ENCODE measurements at places on chromosomes 5 and 9.

GRCh38 chr5:133931546-133931945 is 36.9 kb downstream of the C5orf15 start:
- DNase-seq = no peak

DNA sequence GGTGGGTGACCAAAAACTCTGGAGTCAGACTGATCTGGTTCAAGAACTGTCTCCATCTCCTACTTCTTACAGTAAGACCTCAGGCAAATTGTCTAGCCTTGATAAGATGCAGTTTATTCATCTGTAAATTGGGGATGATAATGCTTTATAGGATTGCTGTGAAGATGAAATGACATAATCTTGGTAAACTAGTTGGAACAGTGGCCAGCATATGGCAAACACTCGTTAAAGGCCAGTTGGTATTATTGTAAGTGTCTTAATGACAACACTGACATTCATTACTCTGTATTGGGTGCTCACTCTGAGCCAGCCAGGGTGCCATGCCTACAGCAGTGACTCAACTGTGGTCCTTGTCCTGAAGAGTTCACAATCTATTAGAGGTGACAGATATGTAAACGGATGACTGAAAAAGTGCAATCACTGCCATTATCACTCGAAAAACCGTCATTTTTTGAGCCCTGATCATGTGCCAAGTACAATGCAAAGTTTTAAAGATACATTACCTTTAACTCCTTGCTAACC is 84.9 kb upstream of the HSPA9 start:
- DNase-seq = no peak

- DNase-seq = no peak
These were observed 138.7 kb upstream of the ARRDC3 start for GRCh38 chr5:91521785-91522184.

DNA sequence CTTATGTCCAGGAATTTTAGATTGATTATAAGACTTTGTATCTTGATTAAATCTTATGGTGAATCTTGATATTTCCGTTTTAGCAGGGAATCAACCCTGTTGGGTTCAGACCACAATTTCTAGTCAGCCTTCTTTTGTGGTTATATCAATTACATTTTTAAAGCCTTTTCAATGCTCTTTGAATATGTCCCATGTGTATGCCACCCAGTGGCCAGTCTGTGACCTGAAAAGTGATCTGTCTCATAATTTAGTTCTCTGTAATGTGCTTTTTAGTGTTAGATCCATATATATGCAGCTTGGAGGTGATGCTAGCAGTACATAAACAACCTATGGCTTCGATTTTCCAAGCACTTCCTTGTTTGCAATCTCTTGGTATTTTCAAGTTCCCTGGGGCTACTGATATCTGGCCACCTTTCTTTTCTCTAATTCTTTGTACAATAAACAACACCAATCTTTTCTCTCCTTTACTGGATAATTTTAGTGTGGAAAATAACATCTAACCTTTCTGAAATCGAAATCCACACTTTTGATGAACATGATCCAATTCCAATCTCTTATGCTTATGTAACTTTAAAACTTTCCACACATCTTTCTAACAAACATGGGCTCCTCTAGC is 28.8 kb downstream of the PDE8B start:
- DNase-seq = no peak

DNA sequence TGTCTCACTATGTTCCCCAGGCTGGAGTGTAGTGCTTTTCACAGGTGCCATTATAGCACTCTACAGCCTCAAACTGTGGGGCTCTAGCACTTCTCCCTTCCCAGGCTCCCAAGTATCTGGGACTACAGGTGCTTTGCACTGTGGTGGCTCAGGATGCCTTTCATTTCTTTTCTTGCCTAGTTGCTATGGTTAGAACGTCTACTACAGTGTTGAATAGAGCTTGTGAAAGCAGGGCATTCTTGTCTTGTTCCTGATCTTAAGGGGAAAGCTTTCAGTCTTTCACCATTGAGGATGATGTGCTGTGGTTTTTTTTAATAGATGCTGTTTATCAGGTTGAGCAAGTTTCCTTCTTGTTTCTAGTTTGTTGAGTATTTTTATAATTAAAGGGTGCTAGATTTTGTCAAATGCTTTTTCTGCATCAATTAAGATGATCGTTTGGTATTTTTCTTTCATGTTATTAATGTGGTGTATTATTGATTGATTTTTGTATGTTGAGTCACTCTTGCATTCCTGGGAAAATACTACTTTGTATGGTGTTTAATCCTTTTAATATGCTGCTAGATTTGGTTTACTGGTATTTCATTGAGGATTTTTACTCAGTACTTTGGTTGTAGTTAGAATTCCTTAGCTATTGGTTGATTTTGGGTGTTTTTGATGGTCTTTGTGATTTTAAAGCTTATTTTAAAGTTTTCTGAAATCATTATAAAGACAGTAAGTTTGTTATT is 35.6 kb downstream of the GPBP1 start:
- DNase-seq = no peak

DNA sequence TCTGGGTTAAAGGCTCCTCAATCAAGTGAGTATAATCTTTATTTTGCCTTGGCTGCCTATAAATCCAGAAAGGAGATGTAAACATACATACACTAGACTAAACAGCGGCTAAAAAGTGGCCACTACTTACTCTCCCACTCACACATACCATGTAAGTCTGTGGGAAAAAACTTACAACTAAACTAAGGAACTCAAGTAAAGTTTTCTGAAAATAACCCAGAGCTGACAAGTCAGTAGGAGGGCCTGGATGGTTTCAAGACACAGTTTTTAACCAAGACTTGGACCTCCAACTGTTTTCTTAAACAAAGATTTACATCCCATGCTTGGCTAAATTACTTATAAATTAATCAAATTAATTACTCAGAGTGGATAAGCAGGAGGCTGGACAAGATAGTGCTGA is 64.5 kb downstream of the CEP120 start:
- DNase-seq = no peak

DNA sequence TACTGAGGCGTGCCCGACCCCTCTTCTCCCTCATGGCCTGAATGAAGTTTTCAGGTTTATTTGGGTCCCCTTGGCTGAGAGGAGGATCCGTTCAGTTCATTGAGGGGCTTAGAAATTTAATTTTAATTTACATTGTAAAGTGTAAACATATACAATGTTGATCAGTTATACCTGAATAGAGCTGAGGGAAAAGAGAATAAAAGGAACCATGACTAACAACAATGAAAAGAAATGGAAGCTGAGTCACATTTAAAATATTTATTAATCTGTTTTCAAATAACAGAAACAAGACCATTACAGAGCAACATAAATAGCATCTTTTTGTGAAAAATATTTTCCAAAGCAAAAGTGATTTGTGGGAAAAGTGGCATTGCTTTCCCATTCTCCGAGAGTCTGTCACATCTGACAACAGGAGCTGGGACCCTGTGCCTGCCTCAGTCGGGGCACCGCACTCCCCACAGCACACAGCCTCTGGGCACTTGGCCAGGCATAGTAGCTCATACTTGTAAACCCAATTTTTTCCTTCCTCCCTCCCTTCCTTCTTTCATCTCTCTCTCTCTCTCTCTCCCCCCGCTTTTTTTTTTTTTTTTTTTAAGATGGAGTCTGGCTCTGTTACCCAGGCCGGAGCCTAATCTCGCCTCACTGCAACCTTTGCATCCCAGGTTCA is 28.7 kb downstream of the PROP1 start:
- DNase-seq = no peak

- DNase-seq = no peak
These were observed 93.1 kb downstream of the PDE4D start for GRCh38 chr5:59800347-59800893.

DNA sequence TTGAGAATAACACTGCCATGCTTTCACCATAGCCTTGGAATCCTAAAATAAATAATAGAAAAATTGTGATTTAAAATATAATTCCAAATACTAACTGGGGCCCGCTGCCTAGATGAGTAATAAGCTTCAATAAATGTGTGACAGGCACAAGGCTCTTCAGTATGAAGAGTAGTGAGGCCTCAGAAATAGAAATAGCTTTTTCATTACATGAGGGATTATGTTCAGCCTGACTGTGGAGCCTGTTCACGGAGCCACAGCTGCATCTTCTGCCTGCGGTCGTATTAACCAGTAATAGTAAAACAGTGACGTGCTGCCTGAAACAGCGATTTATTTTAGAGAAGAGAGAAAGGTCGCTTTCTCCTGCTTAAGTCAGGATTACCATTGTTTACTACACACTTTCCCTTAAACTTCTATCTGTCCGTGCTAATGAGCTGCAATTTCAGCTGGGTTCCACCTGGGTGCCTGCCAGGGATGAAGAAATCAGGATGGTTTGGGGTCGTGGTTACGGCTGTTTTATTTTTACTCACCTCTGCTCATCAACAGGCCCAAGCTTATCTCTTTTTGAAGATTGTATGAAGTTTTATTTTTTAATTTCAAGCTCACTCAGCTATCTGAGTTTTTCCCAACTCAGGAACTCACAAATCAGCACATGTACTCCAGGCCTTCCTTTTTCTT is 284.9 kb upstream of the WWC1 start:
- no peak for DNase-seq

DNA sequence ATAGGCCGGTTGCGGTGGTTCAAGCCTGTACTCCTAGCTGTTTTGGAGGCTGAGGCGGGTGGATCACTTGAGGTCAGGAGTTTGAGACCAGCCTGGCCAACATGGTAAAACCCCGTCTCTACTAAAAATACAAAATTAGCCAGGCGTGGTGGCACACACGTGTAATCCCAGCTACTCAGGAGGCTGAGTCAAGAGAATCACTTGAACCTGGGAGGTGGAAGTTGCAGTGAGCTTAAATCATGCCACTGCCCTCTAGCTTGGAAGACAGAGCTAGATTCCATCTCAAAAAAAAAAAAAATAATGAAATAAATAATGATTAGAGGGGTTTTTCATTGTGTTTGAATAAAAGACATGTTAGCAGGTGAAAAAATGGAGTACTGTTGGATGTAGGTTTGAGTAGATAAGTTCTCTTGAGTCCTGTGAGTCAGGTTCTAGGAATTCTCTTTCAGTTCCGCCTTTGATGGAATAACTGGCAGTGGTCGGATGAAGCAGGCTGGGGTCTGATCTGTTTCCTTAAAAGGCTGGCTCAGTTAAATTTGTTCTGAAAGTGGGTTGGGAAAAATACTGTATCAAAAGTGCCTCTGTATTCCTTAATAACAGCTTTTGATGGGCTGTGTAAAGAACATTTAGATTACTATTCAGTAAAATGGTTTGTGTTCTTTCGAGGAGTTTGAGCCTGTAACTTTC is 73.2 kb downstream of the AOPEP start:
- DNase-seq = no peak

- DNase-seq = no peak
These were observed 72.2 kb downstream of the PIP5K1B start for GRCh38 chr9:68777070-68777763.

- no peak for DNase-seq
These were observed 1027.7 kb downstream of the NR2F1-AS1 start for GRCh38 chr5:92553326-92553725.

- no peak for DNase-seq
These were observed 85.4 kb upstream of the EQTN start for GRCh38 chr9:27382308-27382707.
